ENCODE measurements at places on chromosomes 12 and 14.

DNA sequence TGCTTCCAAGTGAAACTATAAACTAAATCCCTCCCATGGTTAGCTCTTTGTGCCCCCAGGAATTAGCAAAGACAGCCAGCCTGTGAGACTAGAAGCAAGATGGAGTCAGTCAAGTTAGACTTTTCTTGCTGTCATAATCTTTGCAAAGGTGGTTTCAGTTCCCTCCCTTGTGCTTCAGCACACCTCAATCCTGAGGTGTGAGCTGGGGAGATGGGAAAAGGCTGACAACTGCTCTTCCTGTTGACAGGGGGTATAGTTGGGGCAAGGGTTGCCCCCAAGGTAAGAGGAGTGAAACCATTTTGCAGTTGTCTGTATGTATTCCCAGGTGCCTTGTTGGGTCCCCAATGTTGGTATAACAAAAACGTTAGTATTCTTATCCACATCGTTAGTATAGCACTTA, 12.3 kb upstream of the CPM start:
- no peak for DNase-seq

DNA sequence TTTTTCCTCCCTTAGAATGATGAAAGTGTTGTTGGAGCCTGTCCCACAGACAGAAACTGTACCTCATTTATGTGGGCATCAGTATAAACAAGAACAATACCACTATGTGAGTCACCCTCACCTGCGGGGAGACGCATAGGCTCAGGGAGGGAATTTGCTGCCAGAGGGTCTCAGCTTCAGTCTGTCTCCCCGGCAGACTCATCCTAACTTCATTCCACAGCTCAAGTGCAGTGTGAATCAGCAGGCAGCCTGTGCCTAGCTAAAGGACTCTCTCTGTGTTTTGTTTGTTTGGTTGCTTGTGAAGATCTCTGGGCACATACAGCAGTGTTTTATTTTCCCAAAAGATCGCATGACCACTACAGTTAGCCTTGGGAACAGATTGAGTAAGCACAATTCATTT, 98.9 kb downstream of the PRKCH start:
- no peak for DNase-seq

GRCh38 chr12:62784576-62784975, 150.4 kb downstream of the PPM1H start:
- DNase-seq = no peak

GRCh38 chr12:111226680-111227079, 142.2 kb downstream of the PHETA1 start:
- DNase-seq = no peak

DNA sequence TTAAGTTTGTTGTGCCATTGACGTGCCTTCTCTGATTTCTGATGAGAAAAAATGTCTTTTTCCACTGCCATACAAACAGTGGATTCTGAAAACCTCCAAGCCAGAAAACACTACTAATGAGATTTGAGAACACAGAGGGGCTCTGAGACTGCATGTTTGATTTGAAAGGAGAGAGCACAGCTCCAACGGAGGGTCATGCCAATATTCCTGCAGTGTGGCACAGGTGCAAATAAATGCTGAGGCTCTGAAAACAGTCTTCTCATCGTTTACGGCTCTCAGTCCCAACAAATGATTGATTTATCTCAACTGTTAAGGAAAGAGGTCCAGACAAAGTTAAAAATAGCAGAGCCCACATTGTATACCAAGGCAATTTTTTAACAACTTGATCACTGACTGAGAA, 128.7 kb downstream of the KCNH5 start:
- DNase-seq = no peak

- no peak for DNase-seq
Observed at GRCh38 chr14:102933618-102934231, 11.3 kb downstream of the AMN start.

DNA sequence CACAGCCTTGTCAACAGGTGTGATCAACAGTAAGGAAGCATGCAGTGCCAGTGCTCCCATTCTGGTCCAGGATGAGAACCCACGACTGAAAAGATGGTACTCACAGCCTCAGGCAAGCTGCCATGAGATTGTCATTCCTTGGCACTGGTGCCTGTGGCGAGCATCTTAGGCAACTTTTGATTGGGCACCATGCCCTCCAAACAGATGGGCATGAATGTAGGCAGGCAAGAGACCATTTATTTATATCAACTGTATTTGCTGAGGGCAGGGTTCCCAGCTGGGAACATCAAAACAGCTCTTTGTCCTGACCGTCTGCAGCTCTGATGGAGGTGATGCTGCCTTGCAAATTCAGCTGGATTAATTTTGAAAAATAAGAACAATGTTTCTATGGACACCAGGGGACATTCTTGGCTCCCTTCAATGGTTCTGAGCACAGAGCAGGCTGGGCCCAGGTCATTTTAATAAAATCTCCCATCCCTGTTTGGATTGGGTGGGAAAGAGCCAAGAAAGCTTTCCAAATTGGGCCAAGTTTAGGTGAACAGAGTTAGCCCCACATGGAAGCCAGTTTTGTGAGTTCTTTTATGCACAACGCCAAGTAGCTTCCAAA, 522.5 kb downstream of the RMST start:
- no peak for DNase-seq

DNA sequence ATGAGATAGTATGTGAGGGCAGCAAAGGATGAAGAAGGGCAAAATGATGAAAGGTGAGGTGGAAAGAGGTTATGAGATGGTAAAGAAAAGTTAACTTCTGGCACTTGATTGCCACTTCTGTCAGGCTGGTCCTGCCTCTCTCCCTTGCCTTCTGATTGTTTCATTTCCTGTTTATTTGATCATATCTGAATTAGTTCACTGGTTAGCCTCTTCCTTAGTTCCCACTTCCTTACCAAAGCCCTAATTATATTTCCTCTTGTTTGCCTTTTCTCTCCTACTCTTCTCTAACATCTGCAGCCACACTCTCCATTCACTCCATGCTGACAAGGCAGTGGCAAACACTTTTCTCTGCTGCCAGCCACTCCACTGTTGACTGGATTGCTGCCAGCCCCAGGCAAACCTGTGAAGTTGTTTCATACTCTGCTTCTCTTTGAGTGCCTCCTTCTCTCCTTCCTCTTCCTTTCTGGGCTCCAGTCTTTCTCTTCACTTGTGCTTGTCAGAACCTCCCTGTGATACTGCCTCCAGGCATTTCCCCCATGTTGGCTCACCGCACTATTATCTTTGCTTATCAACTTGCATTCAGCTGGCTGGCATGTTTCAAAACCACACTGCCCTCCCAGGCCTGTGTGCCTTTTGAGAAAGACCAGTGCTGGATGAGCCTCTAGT, 8.1 kb downstream of the PNP start:
- DNase-seq = no peak

DNA sequence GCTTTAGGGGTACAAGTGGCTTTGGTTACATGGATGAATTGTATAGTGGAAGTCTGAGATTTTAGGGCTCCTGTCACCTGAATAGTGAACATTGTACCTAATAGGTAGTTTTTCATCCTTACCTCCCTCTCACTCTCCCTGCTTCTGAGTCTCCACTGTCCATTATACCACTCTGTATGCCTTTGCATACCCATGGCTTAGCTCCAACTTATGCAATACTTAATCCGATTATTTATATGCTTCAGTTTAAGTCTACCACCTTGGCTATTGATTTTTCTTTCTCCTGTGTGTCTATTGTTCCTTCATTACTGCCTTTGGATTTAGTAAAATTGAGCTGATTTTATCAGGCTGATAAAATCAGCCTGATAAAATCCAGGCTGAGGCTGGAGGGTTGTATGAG, 30.5 kb upstream of the C12orf71 start:
- no peak for DNase-seq

- no peak for DNase-seq
Observed at GRCh38 chr12:101277443-101277842, 2.5 kb upstream of the UTP20 start.

GRCh38 chr12:26130728-26131127, 5.9 kb upstream of the BHLHE41 start:
- DNase-seq = peak; percentile 4

DNA sequence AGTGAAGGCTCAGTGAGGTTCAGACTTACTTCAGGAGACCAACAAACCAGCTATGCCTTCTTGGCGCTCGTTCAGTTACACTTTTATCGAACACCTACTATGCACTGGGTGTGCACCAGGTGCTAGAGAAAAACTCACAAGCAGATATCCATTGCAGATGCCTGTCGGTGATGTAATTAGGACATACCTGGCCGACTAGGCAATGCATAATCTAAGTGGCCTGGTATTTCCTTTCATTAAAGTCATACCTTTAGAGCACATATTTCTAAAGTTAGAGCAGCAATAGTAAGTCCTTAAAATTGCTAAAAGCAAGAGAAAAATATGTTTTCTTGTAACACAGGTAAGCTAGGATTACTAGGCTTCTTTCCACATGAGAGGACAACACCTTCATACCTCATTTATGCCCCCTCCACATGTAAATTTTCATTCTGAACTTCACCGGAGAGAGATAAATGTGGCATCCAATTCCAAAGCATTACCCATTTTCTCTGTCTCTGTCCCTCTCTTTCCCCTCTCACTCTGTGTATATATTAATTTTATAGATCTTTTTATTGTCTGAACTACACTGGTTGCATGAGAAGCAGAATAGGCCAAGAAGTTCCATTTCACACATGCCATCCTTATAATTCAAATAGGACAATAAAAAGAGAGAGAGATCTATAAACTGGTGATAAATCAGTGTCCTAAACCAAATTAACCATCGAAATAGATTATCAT, 242.2 kb downstream of the SPTSSA start:
- no peak for DNase-seq

DNA sequence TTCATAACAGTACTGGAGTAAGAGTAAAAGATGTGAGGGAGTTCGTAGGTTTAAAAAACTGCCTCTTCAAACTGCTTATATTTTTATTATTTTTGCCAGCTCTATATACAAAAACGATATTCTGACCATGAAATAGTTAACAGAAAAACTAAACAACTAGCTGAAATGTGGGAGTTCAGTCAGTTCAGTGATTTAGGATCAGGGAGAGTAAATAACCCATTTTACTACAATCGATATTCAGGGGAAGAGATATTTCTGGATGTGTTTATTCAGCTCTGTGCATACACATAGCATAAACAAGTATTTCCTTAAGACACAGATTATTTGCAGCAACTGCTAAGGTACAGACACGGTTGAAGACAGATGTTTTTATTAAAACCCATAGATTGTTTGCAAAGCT, 470.9 kb downstream of the TMTC2 start:
- no peak for DNase-seq

DNA sequence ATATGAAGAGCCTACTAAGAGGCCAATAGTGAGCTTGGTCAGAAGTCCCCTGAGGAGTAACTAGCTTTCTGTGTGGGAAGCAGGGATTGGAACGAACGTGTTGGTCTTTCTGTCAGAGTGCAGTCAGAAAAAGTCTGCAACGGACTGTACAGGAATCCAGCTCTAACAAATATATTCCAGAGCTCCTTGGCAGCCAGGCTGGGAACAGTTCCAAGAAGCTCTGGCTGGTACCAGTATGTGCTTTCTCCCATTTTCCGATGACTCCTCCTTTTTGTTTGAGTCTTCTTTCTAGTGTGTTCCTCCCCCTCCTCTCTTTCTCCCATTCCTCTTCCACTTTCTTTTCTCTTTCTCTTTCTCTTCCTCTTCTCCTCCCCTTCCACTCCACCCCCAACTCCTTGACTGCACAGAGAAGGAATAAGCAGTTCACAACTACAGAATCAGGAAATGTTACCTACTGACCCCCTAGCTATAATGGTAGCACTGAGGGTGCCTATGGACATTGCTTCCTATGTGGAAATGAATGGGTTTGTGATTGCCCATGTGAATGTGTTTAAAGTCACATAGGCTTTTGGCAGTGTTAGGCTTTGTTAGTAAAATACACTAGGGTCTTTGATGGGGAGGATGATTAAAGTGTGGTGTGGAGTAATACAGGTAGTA, 59.9 kb downstream of the TTLL5 start:
- DNase-seq = no peak

DNA sequence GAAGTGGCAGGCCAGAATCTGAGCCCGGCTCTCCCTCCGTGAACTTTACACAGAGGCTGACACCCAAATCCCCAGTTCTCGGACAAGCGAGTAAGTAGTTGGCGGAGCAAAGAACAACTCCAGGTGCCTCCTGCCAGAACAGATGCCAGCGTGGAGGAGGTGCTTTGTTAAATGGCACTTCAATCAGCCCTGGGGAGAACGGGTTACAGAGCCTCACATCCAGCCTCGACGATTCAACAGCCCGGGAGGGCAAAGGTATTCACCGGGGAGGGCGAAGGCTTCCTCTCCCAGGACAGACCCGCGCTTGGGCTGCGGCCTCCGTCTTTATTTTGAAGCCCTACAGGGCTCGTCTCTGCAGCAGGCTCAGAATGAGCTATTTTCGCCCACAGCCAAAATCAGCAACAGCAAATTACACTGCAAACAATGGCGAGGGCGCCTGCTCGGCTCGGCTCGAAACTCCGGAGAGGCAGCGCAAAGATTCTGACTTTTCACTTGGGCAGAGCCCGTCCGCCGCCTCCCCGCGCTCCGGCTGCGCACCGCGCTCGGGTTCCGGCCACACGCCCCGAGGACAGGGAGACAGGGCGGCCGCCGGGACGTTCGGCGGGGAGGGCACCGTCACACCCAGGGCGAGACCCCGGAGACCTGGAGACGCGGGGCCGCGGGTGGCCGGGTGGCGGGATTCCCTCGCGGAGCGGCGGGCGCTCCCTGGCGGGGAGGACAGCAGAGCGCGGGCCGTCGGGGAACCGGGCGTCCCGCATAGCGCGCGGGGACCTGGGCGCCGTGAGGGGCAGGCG, 811 bp downstream of the TMCC3 start:
- DNase-seq = peak; percentile 28

DNA sequence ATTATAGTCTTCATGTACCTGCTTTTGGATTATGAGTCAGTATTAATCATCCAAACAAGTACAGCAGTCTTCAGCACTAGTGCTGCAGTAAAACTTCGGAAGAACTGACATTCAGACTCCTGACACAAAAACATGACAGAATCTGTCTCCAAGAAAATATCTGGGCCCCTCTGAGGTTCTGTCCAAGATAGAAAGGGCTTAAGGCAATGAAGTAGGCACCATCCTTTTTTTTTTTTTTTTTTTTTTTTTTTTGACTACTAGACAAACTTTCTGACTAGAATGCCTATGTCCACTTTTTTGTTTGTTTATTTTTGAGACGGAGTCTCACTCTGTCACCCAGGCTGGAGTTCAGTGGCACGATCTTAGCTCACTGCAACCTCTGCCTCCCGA, 112.5 kb downstream of the MED13L start:
- DNase-seq = no peak

- no peak for DNase-seq
Observed at GRCh38 chr12:100801320-100801719, 6.7 kb downstream of the ANO4 start.

GRCh38 chr14:37544407-37544806, 50.6 kb downstream of the FOXA1 start:
- no peak for DNase-seq

- no peak for DNase-seq
Observed at GRCh38 chr14:35001621-35002020, 18.8 kb downstream of the SRP54 start.

DNA sequence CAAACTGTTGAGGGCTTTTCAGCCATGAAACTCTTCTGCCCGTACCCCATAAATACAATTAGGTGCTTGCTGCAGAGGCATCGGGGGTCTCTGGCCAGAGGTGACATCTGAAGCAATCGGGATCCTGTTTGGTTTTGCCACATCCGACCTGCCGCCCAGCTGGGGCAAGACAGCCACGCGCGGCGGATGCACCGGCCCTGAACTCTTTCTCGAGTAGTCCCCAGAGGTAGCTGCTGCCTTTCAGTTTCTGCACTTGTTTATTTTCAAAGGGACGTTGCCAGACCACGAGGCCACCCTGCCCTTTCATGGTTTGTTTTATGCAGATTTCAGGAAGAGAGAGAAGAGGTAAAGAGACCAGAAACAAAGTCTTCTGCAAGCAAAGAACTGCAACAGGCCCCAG, 10.6 kb upstream of the MLXIP start:
- DNase-seq = peak; percentile 46

Measured in CD4-positive, alpha-beta T cell treated with Interferon gamma for 1 hour (primary cell).